Activated naive CD4-positive, alpha-beta T cell (primary cell): ENCODE measurements at places on chromosomes 1 and 21.

DNA sequence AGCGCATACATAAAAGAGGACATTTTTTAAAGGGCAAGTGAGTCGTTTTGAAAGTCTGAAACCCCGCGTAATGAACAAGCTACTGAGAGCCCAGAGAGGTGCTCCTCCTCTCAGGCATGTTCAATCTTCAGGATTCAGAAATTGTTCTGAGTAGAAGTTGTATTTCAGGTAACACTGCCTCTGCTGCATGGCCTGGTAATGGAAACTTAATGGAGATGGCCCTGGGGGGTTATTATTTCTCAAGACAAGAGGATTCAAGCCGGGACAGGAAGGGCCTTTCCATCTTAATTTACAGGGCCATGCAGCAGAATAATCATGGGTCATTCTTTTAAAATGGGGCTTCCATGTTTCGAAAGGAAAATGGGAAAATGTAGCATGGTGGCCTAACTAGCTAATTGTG, 42.1 kb upstream of the MARK1 start:
- DNase-seq = no peak

DNA sequence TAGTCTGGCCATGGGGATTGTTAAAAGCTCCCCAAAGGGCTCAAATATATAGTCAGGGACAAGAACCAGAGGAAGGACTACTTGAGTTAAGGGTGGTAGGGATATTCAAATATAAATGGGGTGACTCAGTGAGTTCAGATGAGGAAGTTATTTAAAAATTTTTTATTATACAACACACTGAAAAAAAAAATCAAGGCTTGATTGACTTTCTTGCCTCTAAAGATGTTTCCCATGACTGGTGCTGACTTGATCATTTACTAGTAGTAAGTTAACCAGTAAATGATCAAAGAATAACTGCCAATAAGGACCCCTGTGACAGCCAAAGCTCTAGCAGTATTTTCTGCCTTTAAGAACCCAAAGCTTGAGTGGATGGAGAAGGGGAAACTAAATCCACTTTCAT, 357.6 kb upstream of the NR5A2 start:
- DNase-seq = no peak

DNA sequence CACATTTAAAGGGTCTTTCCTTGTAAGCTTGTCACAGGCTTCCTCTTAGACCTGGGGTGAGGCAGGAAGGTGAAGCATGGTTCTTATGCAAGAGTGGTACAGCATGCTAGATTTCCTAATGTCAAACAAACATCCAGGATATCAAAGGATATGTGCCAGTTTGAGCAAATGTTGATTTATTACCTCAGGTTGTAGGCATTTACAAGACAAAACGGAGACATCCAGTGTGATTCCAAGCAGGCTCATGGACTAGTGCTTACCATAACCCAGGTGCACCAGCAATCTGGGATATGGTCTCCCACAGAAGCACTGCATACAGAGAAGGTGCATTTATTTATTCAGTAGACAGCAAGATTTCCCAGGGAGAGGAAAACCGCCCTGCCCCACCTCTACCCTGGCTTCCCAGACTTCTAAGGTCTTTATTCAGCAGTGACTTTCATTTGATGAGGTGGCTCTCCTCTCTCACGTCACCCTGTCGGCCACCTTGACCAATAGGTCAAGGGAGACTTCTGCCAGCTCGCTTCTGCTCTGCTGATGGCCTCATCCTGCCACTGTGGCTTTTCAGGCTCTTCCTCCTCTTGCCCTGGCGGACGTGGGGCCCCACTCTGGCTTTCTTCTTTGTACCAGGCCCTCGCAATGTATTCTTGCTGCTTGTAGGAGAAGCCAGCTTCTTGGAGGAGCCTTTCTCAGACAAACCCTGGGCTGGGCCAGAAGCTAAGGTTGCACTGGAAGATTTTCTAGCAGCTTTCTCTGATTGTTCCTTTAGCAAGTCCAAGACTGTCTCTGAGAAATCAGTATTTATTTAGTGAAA, 25.6 kb downstream of the HHIPL2 start:
- no peak for DNase-seq

DNA sequence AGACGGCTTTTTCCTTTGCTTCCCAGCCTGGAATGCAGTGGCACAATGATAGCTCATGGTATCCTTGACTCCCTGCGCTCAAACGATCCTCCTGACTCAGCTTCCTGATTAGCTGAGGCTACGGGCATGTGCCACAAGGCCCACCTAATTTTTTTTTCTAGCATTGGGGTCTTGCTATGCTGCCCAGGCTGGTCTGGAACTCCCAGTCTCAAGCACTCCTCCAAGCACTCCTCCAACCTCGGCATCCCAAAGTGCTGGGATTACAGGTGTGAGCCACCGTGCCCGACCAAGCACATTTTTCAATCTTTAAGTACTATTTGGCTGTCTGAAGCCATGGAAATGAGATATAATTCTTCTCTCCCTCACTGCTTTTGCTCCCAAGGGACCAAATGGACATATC, 58.7 kb downstream of the MAB21L3 start:
- no peak for DNase-seq

- DNase-seq = no peak
Observed at GRCh38 chr1:8091691-8092090, 65.6 kb upstream of the ERRFI1 start.

DNA sequence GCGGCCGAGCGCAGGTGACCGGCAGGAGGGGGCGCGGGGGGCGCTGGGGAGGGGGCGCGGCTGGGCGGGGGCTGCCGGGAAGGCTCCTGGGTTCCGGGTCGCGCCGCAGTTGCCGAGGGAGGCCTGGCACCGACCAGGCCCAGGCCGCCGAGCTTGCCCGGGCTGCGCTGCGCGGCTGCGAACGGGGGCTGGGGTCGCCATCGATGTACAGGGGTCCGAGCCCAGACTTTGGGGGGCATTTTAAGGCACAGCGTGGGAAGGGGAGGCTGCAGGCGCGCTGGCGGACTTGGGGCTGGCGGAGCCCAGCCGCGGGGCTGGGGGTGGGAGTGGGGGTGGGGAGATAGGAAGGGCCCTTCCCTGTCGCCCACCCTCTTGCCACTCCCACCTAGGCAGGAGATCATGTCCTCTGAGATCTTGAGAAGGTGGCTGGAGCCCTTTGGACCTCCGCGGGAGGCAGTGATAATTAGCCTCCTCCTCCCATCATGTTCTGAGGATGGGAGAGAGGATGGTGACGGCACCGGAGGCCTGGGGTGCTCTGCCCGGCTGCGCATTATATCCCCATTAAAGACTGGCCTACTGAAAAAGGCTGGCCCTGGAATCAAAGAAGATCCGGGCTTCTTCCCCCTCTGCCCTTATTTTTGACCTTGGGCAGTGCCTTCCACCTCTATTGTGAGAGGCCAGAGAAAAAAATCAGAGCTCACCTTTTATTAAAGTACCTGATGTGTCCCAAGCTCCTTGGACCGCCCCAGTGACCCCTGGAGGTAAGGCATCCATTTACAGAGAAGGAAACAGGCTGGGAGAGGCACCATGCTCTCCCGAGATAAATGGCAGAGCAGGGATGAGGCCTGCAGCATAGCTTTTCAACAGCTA, 497 bp downstream of the FBXO44 start:
- no peak for DNase-seq

DNA sequence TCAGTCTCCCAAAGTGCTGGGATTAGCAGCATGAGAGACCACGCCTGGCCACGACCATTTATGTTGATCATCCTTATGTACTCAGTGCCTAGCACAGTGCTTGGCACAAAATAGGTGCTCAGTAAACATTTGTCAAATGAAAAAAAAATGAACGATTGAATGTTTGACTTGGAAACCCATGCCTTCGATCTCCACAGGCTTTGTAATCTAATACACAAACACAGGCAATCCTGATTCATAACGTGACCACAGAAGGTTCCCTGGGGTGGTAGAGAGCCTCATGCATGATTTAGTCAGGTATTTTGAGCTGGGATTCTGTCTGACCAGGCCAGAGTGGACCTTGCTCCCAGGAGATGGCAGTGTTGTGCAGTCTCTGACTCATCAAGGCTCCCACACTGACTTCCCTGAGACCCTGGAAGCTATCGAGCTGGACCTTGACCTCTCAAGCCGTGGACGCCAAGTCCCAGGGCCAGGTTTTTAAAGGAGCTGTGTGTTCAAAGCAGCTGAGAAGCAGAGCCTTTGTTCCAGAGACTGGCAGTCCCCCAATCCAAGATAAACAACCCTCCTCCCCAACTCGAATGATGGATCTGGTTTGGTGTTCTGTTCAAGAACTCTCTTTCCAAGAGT, 81.1 kb downstream of the PGM1 start:
- DNase-seq = no peak

DNA sequence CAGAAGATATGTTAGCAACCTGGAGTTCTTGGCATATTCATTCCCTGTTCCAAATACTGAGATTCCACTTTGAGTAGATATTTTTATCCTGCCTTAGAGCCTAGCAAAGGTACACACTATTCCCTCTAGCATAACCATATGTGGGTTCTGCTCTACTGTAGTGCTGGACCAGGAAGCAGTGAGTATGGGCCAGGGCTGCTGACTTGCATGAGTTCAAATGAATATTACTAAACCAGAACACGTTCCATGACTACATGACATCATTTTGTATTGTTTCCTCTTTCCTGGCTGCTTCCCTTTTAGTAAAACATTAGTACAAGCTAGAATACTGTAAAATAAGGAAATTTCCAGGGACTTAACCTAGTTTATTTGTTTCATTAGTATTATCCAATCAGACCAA, 41.1 kb downstream of the TNFSF18 start:
- DNase-seq = no peak

DNA sequence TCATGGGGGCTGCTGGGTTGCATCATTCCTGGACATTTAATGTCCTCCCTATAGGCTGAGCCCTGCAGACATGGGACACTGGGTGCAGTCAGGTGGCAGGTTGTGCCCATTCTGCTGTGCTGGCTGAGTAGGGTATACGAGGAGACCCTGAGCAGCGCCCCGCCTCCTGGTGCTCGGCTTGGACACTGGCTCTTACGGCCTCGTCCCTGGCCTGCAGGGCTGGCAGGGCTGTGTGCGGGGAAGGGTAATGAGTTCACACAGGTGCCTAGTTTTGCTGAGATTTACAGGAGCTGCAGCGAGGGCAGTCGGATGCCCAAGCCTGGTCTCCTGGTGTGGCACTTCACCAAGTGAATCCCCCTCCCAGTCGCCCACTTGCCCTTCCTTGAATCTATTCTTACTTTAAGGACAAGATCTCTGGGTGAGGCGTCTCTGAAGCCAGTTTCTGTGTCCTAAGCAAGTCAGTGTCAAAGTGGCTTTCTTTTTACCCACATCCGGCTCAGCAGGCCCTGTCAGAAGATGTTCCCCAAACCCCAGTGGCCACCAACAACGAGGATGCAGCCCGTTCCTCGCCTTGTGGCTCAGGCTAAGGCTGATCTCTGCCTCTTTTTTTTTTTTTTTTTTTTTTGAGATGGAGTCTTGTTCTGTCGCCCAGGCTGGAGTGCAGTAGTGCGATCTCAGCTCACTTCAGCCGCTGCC, 73.2 kb downstream of the MAN1C1 start:
- DNase-seq = no peak

- DNase-seq = no peak
Observed at GRCh38 chr1:17559615-17560419, 20.3 kb downstream of the ARHGEF10L start.

GRCh38 chr21:32203877-32204480, 74.9 kb downstream of the MIS18A start:
- no peak for DNase-seq
